Pancreas (tissue), 10 donors: ENCODE measurements at places on chromosomes 4 and X.

- no peak for DNase-seq
- no peak overlapping the region for H3K27ac ChIP-seq
- H3K27me3 ChIP-seq, result no peaks in the 10 kb centered on the region
- no peaks in the 10 kb centered on the region for H3K36me3 ChIP-seq
- no peak overlapping the region for H3K4me3 ChIP-seq
Measured at GRCh38 chr4:109032671-109033070, 269.8 kb downstream of the COL25A1 start.

GRCh38 chr4:145879598-145879997 is 59.0 kb downstream of the ZNF827 start:
- H3K27me3 ChIP-seq, result no peaks in the 10 kb centered on the region
- H3K27ac ChIP-seq, result no peak overlapping the region
- peaks cover 3% of the 10 kb centered on the region for H3K4me1 ChIP-seq
- no peak overlapping the region for H3K4me3 ChIP-seq

DNA sequence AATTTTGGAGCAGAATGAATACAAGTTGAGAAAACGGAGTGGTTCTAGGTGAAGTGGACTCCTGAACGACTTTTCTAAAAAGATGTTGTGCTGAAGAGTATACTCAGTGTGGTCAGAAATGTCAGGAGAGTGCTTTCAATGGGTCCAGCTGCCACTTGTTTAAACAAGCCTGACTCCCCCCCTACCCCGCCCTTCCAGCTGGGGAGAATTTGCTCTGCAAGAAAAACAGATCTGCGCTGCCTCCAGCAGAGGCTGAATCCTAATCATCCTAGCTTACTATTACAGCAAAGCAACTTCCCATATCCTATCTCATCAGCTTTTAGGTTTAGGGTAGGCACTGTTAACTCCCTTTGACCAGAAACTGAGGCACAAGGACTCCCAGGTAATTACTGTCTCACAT is 1.9 kb downstream of the MAP3K15 start:
- no peak for DNase-seq
- no peaks in the 10 kb centered on the region for H3K4me1 ChIP-seq
- H3K36me3 ChIP-seq, result no peaks in the 10 kb centered on the region
- no peak overlapping the region for H3K4me3 ChIP-seq
- no peaks in the 10 kb centered on the region for H3K27me3 ChIP-seq

DNA sequence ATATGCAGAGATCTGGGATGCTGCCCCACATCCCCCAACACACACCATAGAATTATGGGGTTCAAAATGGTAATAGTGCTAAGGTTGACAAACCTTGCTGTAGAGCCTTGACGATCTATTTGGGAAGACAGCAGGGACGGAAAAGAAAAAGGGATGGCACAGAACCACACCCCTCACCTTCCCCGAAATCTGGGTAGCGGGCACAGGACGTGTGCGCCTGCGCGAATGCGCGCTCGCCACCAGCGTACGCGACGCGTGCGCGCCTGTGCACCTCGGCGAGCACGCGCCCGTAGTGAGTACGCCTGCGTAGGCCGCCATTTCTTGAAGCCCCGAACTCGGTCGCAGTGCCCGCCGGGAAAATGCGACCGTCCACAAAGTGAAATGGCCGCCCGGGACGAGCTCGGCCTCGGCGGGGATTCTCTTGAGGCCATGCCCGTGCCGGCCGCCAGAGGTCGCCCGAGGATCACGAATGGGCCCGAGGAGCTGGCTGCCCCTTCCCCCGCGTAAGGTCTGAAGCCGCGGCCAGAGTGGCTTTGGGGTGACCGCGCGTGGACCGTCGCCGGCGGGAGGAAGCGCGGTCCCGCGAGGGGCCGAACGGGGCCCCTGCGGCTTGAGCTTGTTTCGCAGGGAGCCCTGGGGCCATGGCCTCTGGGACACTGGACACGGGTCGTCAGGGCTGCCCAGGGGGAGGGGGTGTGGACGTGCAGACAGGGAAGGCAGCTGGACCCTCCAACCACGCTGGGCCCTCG is 43.6 kb downstream of the ZNF185 start:
- H3K27ac ChIP-seq, result peak overlapping the region; percentile 51
- H3K36me3 ChIP-seq, result no peaks in the 10 kb centered on the region
- peak overlapping the region; percentile 51 for H3K4me3 ChIP-seq
- peak; percentile 93 for DNase-seq
- H3K27me3 ChIP-seq, result no peaks in the 10 kb centered on the region

- no peaks in the 10 kb centered on the region for H3K27me3 ChIP-seq
- H3K27ac ChIP-seq, result no peak overlapping the region
- DNase-seq, result no peak
- no peaks in the 10 kb centered on the region for H3K36me3 ChIP-seq
Measured at GRCh38 chr4:161132715-161133425, 1030.9 kb downstream of the FSTL5 start.

- H3K4me3 ChIP-seq, result no peak overlapping the region
- DNase-seq, result no peak
- no peaks in the 10 kb centered on the region for H3K36me3 ChIP-seq
Measured at GRCh38 chr4:89493367-89493766, 185.8 kb upstream of the GPRIN3 start.

- H3K4me3 ChIP-seq, result no peak overlapping the region
- no peaks in the 10 kb centered on the region for H3K27me3 ChIP-seq
- no peaks in the 10 kb centered on the region for H3K36me3 ChIP-seq
- H3K4me1 ChIP-seq, result no peaks in the 10 kb centered on the region
- no peak overlapping the region for H3K27ac ChIP-seq
- no peak for DNase-seq
Measured at GRCh38 chrX:130468395-130468923, 66.7 kb downstream of the RBMX2 start.

GRCh38 chrX:52346174-52347165 is 22.4 kb upstream of the XAGE2 start:
- H3K36me3 ChIP-seq, result no peaks in the 10 kb centered on the region
- DNase-seq, result no peak
- H3K27me3 ChIP-seq, result no peaks in the 10 kb centered on the region
- no peak overlapping the region for H3K4me3 ChIP-seq
- H3K27ac ChIP-seq, result no peak overlapping the region
